ENCODE measurements at places on chromosomes 7 and 10.

- no peak for DNase-seq
These were observed 560.5 kb upstream of the GALNT17 start for GRCh38 chr7:70571403-70571934.

- DNase-seq, result no peak
These were observed 15.3 kb downstream of the PAPSS2 start for GRCh38 chr10:87674943-87675342.

- DNase-seq, result no peak
These were observed 3.0 kb downstream of the DDIT4 start for GRCh38 chr10:72276421-72277339.

DNA sequence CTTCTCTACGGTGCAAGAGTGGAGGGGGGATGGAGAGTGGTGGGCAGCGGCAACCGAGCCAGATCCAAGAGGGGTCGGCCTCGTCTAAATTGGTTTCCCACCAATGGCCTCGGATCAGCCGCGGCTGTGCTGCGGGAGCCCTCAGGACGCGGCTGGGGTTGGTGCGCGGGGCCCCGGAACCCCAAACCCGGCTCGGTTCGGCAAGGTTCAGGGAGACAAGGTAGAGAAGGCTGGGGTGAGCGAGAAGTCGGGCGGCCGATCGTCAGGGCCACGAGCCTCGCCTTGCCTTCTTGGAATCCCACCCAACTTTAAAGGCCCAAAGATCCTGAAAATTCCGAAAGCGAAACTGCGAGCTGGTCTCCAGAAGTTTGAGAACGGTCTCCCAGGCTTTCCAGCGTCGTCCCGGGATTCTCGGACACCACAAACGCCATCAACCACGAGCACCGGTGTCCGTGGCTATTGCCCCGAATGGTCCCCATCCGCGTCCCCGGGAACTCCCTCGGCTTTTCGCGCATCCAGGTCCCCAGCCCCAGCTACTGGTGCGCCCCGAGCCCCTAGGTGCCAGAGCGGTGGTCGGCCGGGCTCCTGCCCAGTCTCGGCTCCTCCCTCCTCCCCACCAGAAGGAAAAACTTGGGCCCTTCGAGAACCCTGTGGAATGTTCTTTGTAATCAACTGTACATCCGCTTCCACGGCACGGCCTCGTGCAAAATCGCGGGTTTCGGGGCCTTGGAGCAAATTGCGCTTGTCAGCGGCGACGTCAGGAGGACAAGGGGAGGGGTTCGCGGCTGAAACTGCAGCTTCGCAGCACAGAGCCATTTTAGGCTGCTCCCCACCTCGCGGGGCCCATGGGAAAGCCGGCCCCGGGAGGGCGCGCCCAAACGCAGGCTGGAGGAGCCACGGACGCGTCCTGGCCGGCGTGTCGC is 3.2 kb downstream of the SFMBT2 start:
- DNase-seq, result no peak

GRCh38 chr10:124002391-124003069 is 90.9 kb downstream of the CHST15 start:
- no peak for DNase-seq

GRCh38 chr10:99573790-99574189 is 41.0 kb downstream of the NKX2-3 start:
- no peak for DNase-seq

DNA sequence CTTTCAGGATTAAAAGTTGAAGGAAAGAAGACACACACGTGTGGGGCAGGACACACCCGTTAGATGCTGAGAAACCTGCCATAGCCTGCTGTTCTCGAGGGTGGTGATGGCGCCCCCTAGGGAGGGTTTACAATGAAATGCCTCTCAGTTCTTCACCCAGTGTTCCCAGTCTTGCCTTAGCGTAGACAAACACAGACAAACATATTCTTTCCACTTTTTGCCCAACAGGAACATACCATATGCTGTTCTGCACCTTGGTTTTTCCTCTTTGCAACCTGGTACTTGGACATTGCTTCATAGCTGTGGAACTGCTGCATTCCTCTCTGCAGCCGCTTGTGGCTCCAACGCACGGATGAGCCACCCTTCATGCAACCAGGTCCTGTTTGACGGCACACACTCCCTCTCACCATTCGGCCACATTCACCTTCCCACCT is 23.3 kb upstream of the HSPA12A start:
- no peak for DNase-seq

- no peak for DNase-seq
These were observed 79.0 kb downstream of the EXOC4 start for GRCh38 chr7:133331861-133332260.

Data from thoracic aorta (tissue), 2 donors.